ENCODE measurements at places on chromosomes 5 and 9. TPM values are rescaled to one million over a fixed set of nuclear protein-coding genes. Genes with fewer than 3 reads are reported as not detected.

Gene GMCL2
- total RNA-seq = not detected

Gene LRRC19
- not detected for total RNA-seq

Gene FOXD4L5
- 0.17 TPM for total RNA-seq

Gene PSIP1
- 103 TPM for total RNA-seq

Gene CA9
- not detected for total RNA-seq

Gene FAM81B
- total RNA-seq = not detected

Gene LCN1
- not detected for total RNA-seq

Gene CCL21
- 272 TPM for total RNA-seq

Gene SLC12A7
- total RNA-seq = 120 TPM

Gene ROR2
- 5.2 TPM for total RNA-seq

Gene ASS1
- total RNA-seq = 26.3 TPM

Gene ZNF883
- total RNA-seq = 2.2 TPM
